Activated naive CD4-positive, alpha-beta T cell (primary cell): ENCODE measurements at places on chromosomes 16 and 17.

DNA sequence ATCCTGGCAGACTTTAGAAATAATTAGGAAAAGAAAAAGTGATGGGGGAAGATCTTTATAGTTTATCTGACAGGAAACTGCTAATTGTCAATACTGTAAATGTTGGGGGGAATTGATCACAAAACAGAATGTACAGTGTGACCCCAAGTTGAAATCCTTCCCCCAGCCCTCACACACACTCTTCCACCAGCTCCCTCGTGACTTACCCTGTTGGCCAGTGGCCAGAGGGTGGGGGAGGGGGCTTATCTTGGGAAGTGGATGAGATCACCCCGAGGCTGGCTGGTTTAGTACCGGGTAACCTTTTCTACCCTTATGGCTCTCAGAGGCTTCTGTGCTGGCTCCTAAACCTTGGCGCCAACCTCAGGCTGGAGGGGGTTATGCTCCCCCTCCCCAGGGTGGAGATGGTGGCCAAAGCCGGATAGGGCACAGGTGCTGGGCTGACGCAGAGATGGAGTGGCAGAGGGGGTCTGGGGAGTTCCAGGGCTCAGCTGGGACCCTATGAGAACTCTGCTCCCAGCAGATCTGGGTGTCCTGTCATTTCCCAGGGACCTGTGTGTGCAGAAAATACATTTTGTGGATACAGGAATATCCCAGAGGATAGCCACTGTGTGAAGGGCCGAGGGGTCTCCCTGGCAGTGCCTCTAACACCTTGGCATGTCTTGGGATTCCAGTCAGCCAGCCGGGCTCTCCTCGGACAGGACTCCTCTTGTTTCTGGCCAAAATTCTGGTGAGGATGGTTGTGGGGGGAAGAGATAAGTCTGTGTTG, 18.6 kb downstream of the CDH16 start:
- no peak for DNase-seq

DNA sequence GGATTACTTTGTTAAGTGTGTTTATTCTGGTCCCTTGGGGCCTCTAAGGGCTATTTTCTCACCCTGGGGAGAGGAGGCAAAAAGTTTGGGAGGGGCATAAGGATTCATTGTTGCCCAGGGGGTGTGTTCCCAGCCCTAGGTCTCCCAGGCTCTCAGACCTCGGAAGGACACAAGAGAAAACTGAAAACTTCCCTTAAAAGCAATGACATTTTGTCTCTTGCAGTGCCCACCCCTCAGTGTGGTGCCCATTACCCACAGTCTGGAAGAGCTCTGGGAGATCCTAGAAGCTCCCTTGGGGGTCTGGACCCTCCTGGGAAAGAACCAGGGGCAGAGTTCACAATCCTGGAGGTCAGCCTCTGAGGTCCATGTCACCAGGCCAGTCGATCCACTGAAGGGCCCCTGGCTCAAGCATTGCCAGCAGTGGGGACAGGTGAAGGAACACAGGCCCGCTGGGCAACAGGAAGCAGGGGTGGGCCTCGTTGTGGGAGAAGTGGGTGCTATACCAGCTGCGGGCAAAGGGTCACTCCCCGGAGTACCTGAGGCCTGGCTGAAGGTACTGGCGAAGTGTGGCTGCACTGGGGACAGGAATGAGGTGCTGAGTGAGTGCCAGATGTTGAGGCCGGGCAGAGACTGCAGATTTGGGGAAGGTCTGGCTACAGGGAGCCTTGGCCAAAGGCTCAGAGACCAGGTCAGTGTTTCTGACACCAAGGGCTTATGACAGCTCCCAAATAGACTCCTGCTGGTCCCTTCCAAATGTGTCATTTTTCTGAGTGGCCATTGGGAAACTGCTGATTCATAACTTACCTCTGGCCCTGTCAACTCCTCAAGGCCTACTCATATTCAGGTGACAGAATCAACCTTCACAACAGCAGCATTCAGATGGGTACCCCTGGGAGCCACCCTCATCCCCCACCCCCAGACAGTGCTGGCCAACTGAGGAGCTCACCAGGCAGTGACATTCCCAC, 4.6 kb upstream of the ZNF747 start:
- no peak for DNase-seq

GRCh38 chr17:78072961-78073360, 55.6 kb downstream of the TMC6 start:
- no peak for DNase-seq

GRCh38 chr16:57801809-57802340, 416 bp downstream of the KIFC3 start:
- DNase-seq, result no peak

- DNase-seq, result no peak
Observed at GRCh38 chr17:32191306-32191705, 49.0 kb downstream of the RHOT1 start.

DNA sequence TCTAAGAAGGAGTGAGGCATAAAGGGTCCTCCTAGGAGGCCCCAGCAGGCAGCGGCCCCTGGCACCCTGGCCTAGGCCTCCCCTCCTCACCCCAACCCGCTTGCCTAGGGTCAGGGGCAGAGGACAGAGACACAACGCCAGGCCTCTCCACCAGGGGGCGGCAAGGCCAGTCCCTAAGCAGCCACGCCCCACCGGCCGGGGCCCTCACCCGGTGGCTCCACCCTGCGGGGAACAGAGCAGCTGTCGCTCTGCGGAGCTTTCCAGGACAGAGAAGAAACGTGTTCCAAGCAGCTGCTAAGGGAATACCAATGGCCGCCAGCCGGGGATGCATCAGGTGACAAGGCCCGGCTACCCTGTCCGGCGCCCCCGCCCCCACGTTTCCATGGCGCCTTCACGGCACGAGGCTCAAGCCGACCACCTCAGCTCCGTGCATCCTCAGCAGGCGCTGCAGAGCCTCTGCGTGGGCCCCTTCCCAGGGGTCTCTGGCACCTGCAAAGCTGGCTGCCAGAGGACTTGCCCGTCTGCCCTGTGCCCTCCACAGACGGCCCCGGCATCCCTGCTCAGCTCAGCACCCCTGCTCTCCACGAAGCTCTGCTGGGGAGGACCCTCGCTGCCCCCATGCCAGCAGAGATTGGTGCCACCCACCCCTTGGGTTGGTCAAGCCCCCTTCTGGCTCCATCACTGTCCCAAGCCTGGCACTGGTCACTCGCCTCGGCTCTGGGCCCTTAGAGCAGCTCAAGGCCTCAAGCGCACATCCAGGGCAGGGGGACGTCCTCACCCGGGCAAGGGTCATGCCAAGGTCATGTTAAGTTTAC, 5.6 kb downstream of the ZNF598 start:
- peak; percentile 75 for DNase-seq

DNA sequence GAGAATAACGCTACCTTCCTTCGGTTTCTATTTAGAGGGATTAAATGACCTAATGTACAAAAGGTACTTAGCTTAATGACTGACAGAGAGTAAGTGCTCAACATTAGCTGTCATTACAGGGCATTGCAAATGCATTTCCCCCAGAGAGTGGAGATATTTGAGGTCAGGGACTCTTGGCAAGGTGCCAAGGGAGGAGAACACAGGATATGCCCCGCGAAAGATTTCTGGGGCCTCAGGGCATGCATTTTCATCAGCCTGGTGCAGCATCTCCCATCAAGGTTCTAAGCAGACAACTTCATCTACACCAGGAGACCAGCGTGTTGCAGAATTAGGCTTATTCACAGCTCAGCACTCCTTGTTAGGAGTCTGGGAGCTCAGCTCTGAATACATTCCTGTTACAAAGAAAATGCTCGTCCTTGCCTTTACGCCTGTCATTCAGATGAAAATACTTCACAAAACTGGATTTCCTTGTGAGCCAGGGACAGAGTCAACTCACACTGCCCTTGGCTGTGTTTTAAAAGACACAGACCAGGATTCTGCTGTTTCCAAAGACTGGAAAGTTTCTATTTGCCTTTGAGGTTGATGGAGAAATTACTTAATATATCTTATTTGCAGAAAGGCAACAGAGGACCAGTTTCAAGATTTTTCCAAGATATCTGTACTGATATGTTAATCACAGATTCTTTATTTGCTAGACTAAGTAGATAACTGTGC, 108.2 kb downstream of the VAT1L start:
- DNase-seq, result no peak
